CD4-positive, alpha-beta T cell (primary cell): ENCODE measurements at places on chromosomes 12 and 14.

DNA sequence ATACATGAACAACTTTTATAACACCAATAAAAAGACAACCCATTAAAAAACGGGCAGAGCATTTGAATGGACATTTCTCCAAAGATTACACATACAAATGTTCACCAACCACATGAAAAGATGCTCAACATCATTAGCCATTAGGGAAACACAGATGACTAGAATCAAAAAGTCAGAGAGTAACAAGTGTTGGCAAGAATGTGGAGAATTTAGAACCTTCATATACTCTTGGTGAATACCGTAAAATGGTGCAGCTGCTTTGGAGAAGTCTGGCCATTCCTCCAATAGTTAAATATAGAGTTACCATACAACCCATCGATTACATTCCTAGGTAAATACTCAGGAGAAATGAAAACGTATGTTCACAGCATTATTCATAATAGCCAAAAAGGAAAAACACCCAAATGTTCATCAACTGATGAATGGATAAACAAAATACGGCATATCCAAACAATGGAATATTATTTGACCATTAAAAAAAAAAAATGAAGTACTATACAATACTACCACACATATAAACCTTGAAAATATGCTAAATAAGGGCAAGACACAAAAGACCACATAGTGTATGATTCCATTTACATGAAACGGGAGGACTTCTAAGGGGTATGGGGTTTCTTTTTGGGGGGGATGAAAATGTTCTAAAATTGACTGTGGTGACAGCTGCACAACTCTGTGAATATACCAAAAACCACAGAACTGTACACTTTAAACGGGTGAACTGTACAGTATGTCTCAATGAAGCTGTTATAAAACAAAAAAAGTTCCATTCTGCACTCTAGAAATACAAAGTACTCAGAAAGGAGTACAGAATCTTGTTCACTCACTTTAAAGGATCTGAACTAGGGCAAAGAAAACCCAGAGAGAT is 3.2 kb downstream of the CORO1C start:
- H3K27ac ChIP-seq = no peak overlapping the region
- no peak overlapping the region for H3K4me3 ChIP-seq
- DNase-seq = no peak
- H3K4me1 ChIP-seq = peaks cover 27% of the 10 kb centered on the region
- no peaks in the 10 kb centered on the region for H3K27me3 ChIP-seq

- DNase-seq = no peak
- no peaks in the 10 kb centered on the region for H3K27me3 ChIP-seq
- no peaks in the 10 kb centered on the region for H3K4me1 ChIP-seq
- H3K36me3 ChIP-seq = no peaks in the 10 kb centered on the region
Measured at GRCh38 chr12:15600223-15600935, 188.8 kb downstream of the EPS8 start.

GRCh38 chr14:71203306-71203705 is 296.0 kb downstream of the PCNX1 start:
- no peaks in the 10 kb centered on the region for H3K36me3 ChIP-seq
- H3K4me1 ChIP-seq = no peaks in the 10 kb centered on the region
- H3K27ac ChIP-seq = no peak overlapping the region
- no peak overlapping the region for H3K4me3 ChIP-seq
- no peaks in the 10 kb centered on the region for H3K27me3 ChIP-seq

- no peak overlapping the region for H3K4me3 ChIP-seq
- no peaks in the 10 kb centered on the region for H3K27me3 ChIP-seq
- H3K36me3 ChIP-seq = no peaks in the 10 kb centered on the region
Measured at GRCh38 chr12:125689576-125690410, 624.6 kb downstream of the AACS start.

DNA sequence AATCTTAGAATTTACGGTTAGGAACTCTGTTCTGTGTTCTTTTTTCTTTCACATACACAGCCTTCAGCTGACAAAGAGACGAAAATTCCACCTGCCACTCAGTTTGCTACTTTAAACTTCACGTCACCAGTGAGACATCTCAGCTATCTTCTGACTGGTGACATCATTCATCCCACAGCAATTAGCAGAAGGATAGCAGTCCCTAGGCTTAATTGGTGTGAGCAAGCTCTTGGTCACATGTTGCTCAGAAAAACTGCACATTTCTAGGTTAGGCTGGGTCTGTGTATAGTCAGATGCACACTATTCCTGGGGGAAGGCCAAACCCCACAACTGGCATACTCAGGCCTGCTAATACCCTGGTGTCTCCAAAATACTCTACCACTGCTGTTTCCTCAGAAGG is 23.9 kb downstream of the SLC7A7 start:
- H3K4me1 ChIP-seq = no peaks in the 10 kb centered on the region
- H3K27ac ChIP-seq = no peak overlapping the region
- peak; percentile 41 for DNase-seq
- no peaks in the 10 kb centered on the region for H3K36me3 ChIP-seq

DNA sequence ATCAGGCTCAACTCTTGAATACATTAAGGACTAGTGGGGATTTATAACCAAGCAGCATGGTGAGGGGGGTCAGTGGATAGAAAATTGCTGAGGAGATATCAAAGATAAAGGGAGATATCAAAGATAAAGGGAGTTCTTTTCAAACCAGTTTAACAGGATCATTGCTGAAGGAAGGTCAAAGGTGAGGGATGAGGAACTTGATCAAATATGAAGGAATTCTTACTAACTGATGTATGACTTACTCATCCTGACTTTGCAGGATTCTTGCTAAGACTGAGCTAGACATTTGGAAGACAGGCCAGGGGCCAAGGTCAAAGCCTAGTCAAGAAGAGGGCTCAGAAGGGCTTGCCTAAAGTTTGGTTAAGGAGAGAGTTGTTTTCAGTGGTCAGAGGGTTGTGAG is 4.8 kb downstream of the ABHD4 start:
- H3K36me3 ChIP-seq = peaks cover 61% of the 10 kb centered on the region
- H3K4me3 ChIP-seq = no peak overlapping the region
- H3K27me3 ChIP-seq = no peaks in the 10 kb centered on the region

GRCh38 chr12:74105434-74105833 is 432.2 kb upstream of the ATXN7L3B start:
- H3K4me1 ChIP-seq = no peaks in the 10 kb centered on the region
- no peak overlapping the region for H3K27ac ChIP-seq
- DNase-seq = no peak
- H3K36me3 ChIP-seq = no peaks in the 10 kb centered on the region
- H3K27me3 ChIP-seq = no peaks in the 10 kb centered on the region
- H3K4me3 ChIP-seq = no peak overlapping the region

DNA sequence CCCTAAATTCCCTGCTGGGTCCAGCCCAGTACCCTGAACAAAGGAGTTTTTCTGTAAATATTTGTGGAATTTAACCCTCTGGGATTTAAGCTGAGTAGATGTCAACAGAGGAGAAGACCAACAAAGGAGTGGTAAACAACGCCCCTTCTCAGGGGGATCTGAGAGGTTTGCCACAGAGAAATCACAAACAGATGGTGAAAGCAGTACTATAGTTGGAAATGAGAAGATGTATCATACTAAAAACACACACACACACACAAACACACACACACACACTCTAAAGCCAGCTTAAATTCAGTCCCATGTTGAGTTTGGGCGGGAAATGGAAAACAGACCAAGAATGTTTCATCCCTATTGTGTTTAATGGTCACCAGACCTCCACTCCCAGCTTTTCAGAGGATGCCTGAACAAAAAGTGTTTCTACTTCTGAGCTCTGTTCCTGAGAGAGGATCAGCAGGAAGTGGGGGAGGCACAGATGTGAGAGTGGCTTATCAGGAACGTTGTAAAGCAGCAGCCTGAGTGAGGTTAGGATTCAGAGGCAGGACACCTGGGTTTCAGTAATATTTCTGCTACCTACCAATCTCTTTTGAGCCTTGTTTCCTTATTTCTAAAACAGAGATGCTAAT is 3.2 kb downstream of the BIN2 start:
- DNase-seq = no peak
- peak overlapping the region; percentile 82 for H3K4me3 ChIP-seq
- H3K27ac ChIP-seq = peak overlapping the region; percentile 91
- H3K36me3 ChIP-seq = peaks cover 30% of the 10 kb centered on the region
- peaks cover 81% of the 10 kb centered on the region for H3K4me1 ChIP-seq
- no peaks in the 10 kb centered on the region for H3K27me3 ChIP-seq

GRCh38 chr12:48183876-48184548 is 568 bp downstream of the CCDC184 start:
- DNase-seq = no peak
- H3K27ac ChIP-seq = no peak overlapping the region
- H3K4me3 ChIP-seq = peak overlapping the region; percentile 76
- H3K36me3 ChIP-seq = no peaks in the 10 kb centered on the region
- peaks cover 15% of the 10 kb centered on the region for H3K27me3 ChIP-seq
- peaks cover 25% of the 10 kb centered on the region for H3K4me1 ChIP-seq

GRCh38 chr14:75170772-75171171 is 5.6 kb downstream of the TMED10 start:
- no peak overlapping the region for H3K27ac ChIP-seq
- H3K27me3 ChIP-seq = no peaks in the 10 kb centered on the region
- H3K4me3 ChIP-seq = no peak overlapping the region
- peaks cover 53% of the 10 kb centered on the region for H3K4me1 ChIP-seq
- H3K36me3 ChIP-seq = peaks cover 5% of the 10 kb centered on the region
